Hippocampal formation (tissue), 2 donors: ENCODE measurements at places on chromosomes 3 and 15.

DNA sequence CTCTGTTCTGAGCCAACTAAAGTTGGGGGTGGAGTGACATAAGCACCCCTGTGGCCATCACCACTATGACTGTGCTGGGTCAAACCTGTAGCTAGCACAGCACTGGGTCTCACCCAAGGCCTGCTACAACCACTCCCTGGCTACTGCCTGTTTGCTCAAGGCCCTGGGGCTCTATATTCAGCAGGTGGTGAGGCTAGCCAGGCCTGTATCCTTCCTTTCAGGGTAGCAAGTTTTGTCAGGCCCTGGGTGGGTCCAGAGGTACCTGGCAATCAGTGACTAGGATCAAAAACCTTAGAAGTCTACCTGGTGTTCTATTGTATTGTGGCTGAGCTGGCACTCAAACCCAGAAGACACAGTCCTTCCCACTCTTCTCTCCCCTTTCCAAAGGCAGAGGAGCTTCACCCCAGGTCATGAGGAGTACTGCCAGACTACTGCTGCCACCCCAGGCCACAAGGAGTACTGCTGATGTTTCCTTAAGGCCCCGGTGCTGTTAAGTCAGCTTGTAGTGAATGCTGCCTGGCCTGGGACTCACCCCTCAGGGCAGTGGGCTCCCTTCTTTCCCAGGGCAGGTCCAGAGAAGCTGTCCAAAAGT lies 170.8 kb downstream of the IGSF11 start:
- DNase-seq, result no peak

DNA sequence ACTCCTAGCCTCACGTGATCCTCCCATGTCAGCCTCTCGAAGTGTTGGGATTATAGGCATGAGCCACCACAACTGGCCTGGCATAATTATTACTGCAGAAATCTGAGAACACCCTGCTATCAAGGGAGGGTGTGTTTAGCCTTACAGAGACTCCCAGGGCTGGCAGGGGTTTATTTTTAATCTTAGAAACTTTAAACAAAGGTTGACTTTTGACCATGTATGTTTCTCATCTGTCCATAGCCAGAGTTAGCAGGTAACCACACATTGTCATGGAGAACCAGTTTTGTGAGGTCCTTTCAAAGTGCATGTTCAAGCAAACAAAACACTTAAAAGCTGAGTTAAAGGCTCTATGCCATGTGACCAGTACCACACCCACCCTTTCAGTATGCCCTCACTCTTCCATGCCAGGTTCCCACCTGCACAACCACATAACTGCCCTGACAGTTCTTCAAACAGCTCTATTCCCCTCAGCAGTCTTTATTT lies 11.1 kb downstream of the SIAH2 start:
- DNase-seq, result no peak

DNA sequence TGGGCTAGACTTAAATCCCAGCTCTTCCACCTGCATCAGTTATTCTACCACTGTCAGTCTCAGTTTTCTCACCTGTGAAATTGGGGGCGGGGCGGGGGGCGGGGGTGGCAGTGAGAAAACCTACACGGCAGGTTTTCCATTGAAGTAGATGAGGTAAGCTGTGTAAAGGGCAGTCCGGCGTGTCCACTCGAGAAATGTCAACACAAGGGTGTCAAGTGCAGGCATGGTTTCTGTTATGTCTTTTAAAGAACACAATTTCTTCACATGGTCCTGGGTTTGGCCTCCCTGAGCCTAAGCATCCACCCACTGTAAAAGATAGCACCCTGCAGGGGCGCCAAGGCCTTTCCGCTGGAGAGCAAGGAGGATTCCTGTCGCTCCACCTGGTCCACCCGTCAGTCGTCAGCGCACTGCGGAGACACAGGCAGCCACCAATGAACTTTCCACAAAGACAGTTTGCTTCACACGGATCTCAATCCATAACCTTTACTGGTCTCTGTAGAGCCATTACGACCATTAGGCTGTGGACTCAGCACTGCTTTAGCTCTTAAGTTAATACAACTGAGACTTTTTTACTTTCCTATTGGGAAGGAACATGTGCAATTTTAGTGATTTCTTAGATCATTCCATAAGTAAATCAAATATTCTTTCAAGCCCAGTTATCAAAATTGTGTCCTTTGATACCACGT lies 99.5 kb upstream of the FOXB1 start:
- no peak for DNase-seq

DNA sequence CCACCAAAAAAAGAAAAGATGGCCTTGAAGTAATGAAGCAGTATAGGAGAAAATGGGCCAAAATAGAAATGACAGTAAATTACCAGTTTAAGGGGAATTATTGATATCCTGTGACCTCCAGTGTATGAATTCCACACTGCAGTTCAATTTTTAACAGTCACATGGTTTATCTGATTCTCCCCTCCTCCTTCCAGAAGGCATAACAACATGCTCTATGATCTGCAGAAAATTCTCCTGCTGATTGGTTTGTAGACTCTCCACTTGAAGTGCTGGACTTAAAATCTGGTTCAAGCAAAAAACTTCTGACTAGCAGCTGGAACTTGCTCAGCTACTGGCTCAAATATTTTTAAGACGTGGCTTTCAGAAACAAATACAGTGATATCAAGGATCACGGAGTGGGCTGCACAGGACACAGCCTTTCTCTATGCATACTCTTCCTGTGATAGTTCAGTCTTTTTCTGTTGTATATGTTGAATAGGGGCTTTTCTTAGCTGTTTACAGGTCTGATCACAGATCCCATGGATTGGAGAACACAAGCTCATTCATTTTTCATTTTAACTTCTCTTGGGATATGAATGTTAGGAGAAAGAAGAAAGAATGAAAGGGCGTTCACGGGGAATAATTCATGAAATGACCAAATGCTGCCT lies 211.5 kb downstream of the LSAMP start:
- DNase-seq, result no peak

DNA sequence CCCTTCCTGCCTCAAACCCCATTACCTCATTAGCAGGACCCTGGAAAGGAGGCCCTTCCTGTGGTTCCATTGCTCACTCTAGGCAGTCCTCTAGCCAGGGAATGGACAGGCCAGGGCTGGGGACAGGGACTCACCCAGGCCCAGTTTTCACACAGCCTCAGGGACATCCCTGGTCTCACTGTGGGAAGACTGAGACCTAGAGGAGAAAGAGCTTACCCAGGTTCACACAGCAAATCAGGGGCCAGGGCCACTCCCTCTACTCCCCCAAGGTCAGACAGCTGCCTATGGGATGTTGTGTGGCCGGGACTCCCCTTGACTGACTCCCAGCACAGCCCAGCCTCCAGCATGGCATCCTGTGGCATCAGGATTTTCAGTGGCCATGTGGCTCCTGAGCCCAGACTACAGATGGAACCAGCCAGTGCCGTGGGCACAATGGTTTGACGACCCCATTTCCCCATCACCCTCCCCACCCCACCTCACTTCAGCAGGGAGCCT lies 49.3 kb downstream of the ADAMTS7 start:
- DNase-seq, result no peak

GRCh38 chr3:128546646-128547045 lies 53.6 kb upstream of the GATA2 start:
- DNase-seq, result no peak

DNA sequence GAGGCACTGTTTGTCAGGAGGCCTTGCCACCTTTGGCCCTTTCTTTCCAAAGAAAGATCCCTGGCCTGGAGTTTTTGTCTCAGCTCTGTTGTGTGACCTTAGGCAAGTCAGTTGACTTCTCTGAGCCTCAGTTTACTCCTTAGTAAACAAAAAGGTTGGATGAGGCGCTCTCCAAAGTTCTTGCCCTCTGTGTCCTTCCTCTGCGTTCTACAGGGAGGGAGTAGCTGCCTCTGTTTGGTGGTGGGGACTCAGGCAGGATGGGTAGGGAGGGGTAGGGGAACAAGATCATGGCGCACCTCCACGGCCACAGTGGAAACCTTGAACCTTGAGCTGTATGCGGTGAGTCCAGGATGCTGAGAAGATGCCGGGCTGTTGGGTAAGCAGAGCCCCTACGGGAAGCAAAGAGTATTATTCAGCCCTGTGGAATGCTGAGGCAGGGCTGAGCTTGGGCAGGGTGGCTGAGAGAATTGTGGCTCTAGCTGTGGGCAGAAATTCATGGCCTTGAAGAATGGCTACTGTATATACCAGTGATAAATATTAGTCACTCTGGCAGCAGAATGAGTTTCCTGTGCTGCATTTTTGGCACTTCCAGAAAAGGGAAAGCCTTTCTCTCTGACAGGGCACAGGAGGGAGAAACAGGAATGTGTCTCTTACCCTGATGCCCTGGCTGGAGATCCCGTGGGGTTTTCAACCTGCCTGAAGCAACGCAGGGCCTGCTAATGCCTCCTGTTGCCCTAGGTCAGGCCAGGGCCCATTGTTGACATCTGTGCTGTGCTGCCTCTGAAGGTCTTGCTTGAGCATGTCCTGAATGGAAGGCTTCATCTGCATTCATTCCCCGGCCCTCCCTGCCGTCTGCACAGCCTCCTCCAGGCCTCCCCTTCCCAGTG lies 39.9 kb downstream of the SMAD3 start:
- no peak for DNase-seq

GRCh38 chr15:38424101-38424552 lies 29.8 kb upstream of the FAM98B start:
- no peak for DNase-seq

DNA sequence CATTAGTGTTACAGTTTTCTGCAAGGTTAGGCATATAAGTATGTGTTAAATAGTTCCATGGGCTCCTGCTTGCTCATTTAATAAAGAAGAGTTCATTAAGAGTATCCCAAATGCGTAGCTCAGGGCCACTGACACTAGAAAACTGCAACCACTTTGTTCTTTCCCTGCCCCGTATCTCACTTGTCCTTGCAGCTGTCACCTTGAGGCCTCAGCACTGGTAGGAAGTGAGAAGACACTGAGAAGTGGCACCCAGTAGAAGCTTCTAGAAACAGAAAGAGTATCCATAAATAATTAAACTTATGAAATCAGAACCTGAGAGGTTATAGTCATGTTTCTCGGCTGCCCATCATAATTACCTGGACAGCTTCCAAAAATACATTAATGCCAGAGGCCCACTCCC lies 266.0 kb downstream of the KCNMB2 start:
- no peak for DNase-seq

GRCh38 chr3:16509721-16510619 lies 3.5 kb downstream of the RFTN1 start:
- no peak for DNase-seq

- DNase-seq, result no peak
Observed at GRCh38 chr3:66609660-66610561, 109.1 kb upstream of the LRIG1 start.

DNA sequence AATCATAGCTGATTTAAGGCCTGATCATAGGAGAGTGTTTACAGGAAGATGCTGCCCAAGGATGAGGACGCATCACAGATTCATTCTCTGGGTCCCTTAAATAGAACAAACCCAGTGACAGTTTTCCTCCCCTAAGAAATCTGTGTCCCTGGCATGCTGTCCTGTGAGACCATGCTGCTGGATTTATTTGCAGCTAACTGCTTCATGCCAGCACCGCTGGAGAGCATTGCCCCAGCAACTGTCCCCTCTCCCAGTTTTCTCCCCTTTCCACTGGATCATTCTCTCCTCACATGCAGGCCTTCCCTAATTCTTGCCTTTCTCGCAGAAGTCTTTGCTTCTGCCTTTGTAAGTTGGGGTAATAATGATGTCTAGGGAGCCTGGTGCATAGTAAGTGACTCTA lies 29.3 kb upstream of the DCP1A start:
- DNase-seq, result no peak

DNA sequence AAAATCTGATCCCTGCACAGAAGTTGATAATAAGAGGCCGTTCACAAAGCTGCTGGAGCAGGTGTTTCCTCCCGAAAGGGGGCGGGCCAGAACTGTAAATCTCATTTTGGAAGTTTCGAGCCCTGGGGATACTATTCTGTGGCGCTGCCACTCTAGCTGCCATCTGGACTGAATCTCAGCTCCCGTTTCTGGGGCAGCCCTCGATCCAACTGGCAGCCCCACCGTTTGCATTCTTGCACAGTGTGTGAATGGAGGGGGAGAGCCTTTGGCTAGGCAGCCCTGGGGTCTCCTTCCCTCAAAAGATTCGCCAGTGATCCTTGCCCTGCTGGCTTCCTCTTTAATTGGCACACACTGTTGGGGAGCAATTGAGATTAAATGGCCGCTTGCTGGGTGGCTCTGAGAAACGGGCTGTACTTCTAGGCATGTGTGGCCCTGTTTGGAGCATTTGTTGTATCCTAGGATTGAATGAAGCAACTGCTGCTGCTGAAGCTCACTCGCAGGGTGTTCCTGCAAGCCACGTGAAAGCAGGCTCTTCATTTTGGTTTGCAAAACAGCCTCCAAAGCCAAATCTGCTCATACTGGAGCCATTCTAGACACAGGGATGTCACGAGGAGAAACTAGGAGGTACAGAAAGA lies 57.2 kb upstream of the TOPAZ1 start:
- peak; percentile 75 for DNase-seq

DNA sequence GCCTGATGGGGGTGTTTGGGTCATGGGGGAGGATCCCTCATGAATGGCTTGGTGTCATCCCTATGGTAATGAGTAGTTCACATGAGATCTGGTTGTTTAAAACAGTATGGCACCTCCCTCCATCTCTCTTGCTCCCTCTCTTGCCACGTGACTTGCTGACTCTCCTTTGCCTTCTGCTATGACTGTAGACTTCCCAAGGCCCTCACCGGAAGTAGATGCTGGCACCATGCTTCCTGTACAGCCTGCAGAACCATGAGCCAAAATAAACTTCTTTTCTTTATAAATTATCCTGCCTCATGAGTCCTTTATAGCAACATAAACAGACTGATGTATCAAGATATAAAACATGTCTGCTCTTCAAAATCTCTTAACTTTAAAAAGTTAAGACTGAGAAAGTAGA lies 96.1 kb downstream of the TFDP2 start:
- DNase-seq, result no peak

GRCh38 chr15:92672102-92672501 lies 16.5 kb upstream of the FAM174B start:
- no peak for DNase-seq

DNA sequence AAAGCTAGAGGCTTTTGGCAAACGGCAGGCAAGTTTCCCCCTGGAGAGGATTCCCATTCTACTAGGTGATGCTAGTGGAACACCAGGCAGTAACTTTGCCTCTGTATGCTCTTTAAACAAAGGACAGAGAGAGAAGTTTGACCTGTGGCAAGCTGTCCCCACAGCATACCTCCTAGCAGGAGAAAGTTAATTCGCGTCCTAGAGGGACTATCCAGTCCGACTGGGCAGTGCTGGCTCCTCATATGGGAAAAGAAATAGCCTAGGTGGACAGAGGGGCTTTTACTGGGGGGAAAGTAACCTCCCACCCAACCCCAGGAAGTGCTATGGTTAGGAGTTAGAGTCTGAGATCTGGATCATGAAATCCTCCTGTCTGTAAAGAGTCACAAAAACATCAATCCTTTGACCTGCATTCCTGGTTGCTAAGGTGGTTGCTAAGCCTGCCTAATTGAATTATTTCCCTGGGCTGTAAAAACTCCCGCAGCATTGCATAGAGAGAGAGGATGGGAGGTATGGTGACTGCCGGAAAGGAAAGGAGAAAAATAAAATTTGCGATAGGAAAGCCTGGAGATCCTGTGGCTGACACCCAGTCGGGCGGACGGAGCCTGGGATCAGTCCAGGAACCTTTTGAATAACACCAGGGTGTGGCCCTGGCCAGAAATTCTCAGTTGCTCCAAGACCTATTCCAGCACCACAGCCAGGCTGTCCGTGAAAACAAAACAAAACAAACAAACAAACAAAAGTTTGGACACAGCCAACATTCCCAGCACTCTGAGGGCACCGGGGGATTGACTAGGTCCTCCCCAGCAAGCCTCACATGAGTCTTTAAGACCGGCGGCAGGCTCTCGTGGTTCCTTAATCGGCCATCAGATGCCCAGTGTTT lies 67.7 kb upstream of the ATP11B start:
- no peak for DNase-seq
